ENCODE measurements at places on chromosomes 5 and 9.

DNA sequence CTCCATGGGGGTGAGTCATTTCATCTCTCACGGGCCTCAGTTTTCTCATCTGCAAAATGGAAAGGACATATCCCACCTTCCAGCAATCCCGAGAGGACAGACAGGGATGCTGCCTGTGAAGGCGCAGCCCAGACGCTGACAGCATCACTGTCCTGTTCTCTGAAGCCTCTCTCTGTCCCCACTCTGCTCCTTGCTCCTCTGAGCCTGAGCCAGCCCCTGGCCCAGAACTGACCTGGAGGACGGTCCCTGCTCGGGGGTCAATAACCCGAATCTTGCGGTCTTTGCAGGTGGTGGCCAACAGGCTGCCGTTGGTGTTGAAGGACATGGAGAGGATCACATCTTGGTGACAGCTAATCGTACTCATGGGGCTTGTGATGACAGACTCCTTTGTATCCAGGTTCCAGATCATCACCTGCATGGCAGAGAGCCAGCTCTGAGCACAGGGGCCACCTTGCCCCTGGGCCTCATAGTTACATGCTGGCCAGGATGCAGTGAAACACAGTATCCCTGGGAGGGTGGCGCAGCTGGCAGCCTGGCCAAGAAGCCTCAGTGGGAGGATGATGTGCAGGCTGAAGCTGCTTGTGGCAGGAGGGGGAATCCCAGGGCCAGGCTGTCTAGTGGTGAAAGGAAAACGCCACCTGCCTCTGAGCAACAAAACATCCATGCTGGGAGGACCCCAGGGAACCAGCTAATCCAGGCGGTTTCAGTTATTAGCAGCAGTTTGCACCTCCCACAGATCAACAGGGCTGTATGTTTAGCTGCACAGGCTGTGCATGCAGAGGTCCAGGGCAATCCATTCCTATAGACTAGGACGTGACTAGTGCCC is 14.0 kb upstream of the TRIM14 start:
- DNase-seq, result no peak

DNA sequence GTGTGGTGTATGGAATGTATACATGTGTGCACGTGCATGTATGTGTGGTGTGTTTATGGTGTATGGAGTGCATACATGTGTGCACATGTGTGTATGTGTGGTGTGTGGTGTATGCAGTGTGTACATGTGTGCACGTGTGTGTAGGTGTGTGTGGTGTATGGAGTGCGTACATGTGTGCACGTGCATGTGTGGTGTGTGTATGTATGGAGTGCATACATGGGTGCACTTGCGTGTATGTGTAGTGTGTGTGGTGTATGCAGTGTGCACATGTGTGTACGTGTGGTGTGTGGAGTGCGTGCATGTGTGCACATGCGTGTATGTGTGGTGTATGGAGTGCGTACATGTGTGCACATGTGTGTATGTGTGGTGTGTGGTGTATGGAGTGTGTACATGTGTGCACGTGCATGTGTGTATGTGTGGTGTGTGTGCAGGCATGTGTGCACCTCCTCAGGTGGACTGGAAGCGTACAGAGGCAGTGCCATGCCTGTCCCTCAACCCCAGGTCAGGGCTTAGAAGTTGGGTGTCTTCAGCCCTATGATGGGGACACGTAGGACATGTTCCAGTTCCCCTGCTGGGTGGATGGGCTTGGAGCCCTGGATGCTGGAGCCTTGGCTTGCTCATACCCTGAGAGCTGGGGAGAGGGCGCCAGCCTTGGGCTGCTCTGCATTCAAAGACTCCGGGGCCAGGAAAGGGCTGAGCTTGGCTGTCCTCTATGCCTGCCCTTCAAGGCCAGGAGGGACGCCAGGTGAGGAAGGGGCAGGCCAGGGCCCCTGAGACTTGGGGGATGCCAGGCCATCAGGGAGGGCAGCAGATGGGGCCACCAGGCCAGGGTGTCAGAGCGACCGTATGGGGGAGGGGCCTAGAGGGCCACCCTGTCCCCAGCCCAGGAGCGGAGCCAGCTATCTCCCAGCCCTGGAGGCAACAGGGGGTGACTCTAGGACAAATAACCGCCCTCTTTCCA is 12.2 kb downstream of the MYMK start:
- no peak for DNase-seq

DNA sequence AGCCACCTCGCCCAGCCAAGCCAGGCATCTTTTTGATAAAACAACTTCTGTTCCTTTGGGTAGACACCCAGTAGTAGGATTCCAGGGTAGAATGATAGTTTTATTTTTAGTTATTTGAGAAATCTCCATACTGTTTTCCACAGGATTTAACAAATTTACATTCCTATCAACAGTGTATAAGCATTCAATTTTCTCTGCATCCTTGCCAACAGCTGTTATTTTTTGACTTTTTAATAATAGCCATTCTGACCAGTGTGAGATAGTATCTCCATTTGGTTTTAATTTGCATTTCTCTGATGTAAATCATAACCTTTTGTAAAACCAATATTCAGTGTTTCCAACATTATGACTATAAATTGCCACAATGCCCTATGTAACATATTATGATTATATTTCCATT is 28.2 kb upstream of the CCNB1 start:
- DNase-seq, result no peak

GRCh38 chr9:114958021-114958843 is 27.8 kb upstream of the TNFSF8 start:
- no peak for DNase-seq

DNA sequence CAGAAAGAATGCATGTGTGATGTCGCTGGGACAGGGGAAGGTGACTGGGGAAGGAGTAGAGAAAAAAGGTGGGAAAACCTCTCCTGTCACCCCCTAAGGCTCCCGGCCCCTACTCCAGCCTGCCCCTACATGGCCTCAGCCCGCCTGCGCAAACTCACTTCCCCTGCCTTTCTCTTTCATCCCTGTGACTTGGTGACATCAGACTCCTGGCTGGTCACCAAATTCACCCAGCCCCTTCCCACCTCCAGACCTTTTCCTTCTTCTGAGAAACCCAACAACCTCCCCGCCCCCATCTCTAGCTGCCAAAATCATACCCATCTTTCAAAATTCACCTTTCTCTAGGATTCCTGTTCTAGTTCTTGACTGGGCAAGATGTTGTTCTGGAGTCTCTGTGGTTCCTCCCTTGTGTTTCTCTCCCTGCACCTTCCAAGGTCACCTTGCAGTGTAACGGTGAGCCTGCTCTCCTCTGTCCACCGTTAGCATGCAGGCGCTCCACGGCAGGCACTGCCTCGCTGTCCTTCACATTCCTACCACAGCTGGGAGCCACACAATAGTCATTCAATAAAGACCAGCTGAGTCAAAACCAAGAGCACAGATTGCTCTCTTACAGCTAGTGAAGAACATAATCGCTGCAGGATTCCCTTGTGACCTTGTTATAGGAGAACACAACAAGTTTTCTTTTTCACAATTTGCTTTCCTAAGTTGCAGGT is 134.5 kb downstream of the FANCC start:
- DNase-seq, result no peak

- no peak for DNase-seq
Observed at GRCh38 chr9:129547869-129548570, 72.9 kb downstream of the C9orf50 start.

DNA sequence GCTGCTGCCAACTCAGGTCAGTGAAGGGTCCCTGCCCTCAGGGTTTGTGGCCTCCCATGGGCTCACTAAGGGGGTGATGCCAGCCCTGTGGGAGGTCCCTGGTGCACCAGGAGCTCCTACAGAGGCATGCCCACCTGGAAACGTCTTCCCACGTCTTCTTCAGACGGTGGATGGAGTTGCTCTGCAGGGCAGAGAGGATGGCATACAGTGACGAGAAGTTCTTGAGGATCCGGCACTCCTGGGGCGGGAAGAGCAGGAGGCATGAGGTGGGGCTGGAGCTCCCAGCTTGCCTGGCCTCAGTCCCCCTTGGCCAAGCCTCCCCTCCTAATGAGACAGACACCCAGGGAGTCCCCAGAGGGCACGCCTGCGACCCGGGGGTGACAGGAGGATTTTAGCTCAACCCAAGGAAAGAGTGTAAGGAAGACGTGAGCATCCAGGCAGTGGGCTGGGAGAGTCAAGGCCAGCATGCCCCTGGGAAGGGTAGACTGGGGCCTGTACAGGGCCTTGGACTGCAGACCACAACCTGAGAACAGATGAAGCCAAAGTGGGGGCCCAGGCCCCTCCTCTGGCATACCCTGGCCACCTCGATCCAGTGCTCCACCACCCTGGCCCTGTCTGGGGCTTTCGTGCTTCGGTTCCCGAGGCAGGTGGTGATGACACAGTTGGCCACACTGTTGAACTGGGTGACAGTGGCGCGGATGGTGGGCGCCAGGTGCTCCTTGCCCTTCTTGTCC is 14.4 kb downstream of the RALGDS start:
- DNase-seq, result no peak

DNA sequence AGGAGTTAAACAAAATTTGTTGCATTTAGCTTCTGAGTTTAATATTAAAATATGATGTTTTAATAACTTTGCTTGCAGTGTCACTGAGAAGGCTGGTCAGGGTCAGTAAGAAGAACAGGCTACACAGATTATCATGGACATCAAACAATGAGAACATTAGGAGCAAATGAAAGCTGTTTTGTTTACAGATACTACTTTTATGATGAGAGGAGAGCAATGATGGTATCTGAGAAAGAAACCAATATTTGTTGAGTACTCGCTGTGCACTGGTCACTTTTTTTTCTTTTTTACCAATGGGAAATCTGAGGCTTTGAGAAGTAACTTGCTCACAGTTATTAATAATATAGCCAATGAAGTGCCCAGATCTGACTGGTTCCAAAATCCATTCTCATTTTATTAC is 109.6 kb downstream of the INVS start:
- DNase-seq, result no peak

DNA sequence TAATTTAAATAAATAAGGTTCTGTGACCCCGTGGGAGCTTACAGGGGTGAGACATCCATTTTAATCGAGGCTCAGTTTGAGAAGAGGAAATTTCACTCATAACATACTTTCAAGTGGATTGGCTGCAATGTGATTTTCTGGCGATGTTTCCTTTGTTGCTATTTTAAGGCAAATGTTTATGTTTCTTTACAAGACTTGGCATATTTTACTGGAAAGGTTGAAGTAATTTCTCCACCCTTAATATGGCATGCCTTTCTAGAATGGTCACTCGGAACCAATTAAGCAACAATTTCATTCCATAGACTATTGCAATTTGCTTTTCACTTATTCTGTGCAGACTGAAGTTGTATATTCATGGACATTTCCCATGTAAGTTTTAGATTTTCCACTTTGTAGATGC is 438.0 kb upstream of the WWC1 start:
- no peak for DNase-seq

GRCh38 chr5:76099286-76099702 is 16.1 kb downstream of the SV2C start:
- no peak for DNase-seq

GRCh38 chr9:27675354-27675753 is 102.1 kb upstream of the C9orf72 start:
- DNase-seq, result no peak

GRCh38 chr5:1375871-1376810 is 31.2 kb upstream of the CLPTM1L start:
- DNase-seq, result no peak

DNA sequence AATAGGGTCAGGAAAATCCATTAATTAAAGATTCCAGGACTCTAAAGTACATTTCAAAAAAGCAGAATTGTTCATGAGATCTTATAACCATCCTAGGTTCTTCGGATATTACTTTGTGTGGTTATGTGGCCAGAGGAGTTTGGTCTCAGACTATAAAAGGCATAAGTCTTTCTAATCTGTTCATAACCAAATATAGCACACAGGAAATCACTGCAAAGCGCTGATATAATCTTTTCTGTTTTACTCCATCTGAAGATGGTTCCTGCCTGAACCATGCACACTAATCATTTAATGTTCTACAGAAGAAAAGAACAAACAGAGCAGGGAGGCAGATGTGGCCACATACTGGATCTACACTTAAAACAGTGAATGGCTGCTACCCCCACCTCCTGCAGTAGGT is 182.8 kb downstream of the SEMA5A start:
- no peak for DNase-seq

- no peak for DNase-seq
Observed at GRCh38 chr5:133606835-133607234, 5.5 kb downstream of the FSTL4 start.

- DNase-seq, result no peak
Observed at GRCh38 chr9:88984543-88984883, 6.8 kb upstream of the S1PR3 start.

GRCh38 chr9:90995516-90995915 is 193.9 kb downstream of the SYK start:
- DNase-seq, result no peak

DNA sequence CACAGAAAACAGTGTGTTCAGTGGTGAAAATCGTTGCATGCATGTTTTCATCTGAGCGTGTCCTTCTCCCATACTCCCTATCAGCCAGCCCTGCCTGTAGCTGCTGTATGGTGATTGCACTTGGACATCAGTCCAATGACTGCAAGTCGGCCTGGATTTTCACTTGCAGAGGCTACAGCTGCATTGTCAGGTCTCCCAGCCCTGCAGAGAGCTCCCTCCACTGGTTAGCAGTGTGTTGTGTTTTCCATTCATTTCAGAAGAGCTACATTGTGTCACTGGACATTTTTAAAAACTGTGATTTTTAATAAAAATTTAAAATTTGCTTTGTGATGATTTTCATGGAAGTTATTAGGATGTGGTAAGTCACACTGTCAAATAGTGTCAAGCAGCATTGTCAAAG is 96.6 kb downstream of the SYK start:
- DNase-seq, result no peak

DNA sequence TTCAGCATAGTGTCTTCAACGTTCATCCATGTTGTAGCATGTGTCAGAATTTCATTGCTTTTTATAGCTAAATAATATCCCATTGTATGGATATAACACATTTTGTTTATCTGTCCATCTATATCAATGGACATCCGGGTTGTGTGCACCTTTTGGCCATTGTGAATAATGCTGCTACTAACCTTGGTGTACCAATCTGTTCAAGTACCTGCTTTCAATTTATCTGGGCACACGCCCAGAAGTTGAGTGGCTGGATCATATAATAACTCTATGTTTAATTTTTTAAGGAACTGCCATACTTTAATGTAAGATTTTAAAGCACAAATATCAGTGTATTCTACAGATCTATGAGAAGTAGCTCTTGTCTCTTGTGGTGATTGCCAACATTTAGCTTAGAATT is 43.5 kb downstream of the SCAI start:
- no peak for DNase-seq

GRCh38 chr9:84846906-84847305 is 177.4 kb downstream of the NTRK2 start:
- DNase-seq, result no peak

- DNase-seq, result no peak
Observed at GRCh38 chr5:127256886-127257597, 33.6 kb upstream of the MEGF10 start.

DNA sequence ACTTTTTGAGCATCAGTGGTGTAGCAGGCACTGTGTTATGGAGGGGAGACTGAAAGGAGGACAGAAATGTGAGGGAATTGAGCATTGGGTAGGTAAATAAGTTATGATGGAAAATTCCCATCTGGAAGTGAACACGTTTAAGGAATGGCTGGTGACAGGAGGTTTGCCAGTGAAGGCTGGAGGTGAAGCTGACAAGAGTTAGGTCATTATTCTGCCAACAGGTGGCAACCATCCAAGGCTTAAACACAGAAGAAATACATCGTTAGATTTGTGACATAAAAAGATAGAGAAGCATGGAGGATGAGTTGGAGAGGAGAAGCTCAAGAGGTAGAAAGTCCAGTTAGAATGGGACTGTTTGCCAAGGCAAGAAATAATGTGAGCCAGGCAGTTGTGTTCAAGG is 455.3 kb upstream of the SGCD start:
- no peak for DNase-seq
